Activated T-cell treated with anti-CD3 and anti-CD28 coated beads for 24 hours (primary cell): ENCODE measurements at places on chromosomes 3 and 15.
A peak's percentile ranks its signal among the peaks of the same experiment; 100 is the strongest.

GRCh38 chr3:175411405-175411804 is 552.3 kb downstream of the NAALADL2 start:
- no peak for DNase-seq

DNA sequence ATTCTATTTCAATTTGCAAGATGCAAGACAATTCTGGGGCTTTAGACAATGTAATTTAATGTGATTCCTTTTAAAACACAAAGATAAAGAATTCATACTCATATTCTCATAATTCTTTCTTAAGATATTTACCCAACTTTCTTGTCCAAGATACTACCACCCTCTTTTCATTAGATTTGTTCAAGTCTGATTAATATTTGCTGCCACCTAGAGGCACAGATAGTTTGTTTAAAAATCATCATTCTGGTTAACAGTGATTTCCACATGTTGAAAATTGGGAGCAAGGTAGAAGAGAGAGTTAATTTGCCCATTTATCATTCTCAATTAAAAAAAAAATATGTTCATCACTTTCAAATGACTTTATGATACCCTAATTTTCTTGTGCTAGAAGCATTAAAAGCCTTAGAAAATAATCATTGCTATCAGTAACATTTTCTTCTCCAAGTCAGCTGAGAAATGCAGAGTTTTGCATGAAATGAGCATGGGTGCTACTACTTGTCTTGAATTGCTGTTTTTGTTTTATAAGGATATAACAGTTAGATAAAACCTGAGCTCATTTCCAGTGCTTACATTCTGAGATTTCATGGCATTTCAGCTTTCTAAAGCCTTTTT is 11.6 kb downstream of the TAMM41 start:
- DNase-seq, result no peak

DNA sequence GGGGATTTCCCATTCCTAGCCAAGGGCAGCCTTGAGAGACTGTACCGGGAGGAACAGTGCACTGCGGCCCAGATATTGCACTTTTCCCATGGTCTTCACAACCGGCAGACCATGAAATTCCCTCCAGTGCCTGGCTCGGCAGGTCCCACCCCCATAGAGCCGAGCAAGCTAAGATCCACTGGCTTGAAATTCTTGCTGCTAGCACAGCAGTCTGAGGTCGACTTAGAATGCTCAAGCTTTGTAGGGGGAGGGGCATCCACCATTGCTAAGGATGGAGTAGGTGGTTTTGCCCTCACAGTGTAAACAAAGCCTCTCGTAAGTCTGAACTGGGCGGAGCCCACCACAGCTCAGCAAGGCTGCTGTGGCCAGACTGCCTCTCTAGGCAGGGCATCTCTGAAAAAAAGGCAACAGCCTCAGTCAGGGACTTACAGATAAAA is 156.3 kb downstream of the FRMD5 start:
- DNase-seq, result no peak

GRCh38 chr3:154791611-154792010 is 288.5 kb upstream of the MME start:
- no peak for DNase-seq

DNA sequence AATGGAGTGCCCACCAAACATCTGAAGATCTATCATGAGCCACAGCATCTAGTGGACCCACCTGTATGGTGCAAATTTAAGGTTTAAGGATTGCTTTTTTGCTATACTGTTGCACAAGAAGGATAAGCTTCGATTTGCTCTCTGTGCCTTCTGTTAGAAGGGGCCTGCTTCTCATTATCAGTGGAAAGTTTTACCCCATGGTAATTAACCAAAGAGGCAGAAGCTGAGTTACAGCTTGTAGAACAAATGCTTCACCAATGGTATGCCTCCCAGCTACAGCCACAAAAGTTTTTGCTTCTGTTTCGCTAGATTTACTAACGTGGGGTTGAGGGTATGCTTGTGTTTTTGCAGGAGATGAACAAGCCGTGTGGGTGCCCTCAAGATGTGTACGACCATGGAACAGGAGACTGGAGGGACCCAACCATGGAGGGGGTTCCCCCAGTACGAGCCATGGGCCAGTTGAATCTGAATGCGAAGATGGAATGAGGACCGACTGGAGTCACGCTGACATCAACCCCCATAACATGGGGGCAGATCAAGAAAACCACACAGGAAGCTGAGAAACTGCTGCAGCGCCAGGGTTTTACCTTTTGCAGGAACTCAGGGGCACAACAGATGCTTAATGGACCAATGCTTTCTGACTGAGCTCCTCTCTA is 43.5 kb downstream of the ACAD9 start:
- peak; percentile 44 for DNase-seq

GRCh38 chr3:147812186-147812911 is 403.2 kb downstream of the ZIC1 start:
- no peak for DNase-seq

DNA sequence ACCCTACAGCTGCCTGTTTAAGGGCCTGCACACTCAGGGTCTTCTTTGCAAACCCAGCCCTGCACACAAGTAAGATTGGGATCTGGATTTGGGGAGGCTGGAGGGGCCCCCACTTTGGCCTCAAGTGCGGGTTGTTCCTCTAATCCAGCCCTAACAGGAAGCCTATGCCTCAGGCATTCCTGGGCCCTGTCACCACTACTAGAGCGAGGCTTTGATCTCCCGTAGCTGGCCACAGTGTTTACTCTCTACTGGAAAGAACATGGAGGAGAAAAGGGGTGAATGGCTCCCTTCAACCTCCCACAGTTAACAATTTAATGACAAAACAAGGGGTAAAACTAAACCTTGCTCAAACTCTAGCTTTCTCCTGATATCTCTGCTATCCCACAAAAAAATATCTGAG is 48.4 kb downstream of the DZIP1L start:
- no peak for DNase-seq

DNA sequence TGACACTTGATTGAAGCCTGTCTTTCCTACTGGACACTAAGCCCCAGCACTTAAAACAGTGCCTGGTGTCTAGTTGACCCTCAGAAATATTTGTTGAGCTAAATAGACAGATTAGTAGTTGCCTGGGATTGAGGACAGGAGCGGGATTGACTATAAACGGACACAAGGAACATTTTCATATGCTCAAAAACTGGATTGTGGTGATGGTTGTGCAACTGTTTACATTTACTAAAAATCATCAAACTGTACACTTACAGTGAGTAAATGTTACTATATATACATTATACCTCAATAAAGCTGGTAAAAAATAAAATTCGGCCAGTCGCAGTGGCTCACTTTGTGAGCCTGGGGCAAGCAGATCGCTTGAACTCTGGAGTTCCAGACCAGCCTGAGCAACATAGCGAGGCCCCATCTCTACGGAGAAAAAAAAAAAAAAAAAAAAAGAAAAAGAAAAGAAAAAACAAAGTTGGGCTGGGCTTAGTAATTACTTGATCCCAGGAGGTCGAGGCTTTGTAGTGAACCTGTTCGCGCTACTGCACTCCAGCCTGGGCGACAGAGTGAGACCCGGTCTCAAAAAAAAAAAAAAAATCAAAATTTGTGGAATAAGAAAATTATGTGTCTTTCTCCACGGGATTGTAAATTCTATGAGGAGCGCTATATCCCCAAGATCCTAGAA is 632 bp upstream of the IDH3A start:
- DNase-seq, result no peak

GRCh38 chr15:43025150-43025549 is 80.7 kb downstream of the UBR1 start:
- no peak for DNase-seq

GRCh38 chr3:164306042-164306441 is 772.3 kb downstream of the SI start:
- no peak for DNase-seq

DNA sequence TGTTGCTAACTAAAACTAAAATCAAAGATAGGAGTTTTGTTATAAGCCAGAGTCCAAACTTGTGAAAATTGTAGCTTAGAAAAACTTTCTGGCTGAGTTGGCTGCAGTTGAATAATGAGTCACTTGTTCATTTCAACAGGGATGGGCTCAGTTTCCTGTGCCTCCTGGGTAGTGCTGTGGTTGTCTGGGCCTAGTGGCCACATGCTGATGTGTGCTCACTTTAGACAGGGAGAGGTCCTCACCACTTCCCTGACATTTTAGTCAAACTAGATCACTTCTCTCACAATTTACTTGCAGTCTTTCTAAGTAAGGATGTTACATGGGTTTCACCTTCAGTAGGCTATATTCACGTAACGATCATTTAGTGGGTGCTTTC is 6.3 kb upstream of the UBE2Q2 start:
- DNase-seq, result no peak

GRCh38 chr3:194364652-194365434 is 4.7 kb downstream of the LRRC15 start:
- no peak for DNase-seq

DNA sequence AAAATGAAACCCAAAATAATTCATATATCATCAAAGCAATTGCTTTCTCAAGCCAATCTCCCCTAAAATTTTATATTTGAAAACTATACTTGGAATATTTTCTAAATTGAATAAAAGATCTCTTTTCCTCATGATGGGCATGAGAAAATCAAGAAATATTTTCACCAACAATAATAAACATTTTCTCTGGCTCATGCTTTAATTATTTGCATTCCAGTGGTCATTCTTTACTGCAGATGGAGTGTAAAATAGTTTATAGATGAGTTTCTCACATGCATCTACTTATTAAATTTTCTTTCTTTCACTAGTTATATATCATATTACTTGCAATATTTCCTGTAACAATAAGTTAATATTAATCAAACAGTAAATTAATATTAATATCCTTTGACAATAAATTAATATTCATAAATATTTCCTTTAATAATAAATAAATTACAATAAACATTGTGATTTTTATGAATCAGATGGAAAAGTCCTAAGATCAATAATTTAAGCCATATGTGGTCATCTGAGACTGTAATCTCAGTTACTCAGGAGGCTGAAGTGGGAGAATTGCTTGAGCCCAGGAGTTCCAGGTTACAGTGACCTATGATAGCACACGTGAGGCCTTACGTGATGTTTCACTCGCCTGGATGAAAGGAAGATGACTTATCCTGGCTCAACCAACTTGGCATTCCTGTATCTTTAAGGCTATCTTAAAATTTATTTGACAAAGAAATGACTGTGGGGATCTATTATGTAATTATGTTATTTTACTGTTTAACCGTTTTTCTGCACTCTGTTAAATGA is 958.8 kb downstream of the ZPLD1 start:
- no peak for DNase-seq

- DNase-seq, result no peak
These were observed 1.9 kb upstream of the MEX3B start for GRCh38 chr15:82047453-82048400.

- no peak for DNase-seq
These were observed 112.3 kb upstream of the KLF13 start for GRCh38 chr15:31214158-31214863.

- no peak for DNase-seq
These were observed 31.6 kb downstream of the RFX7 start for GRCh38 chr15:56211960-56212550.

DNA sequence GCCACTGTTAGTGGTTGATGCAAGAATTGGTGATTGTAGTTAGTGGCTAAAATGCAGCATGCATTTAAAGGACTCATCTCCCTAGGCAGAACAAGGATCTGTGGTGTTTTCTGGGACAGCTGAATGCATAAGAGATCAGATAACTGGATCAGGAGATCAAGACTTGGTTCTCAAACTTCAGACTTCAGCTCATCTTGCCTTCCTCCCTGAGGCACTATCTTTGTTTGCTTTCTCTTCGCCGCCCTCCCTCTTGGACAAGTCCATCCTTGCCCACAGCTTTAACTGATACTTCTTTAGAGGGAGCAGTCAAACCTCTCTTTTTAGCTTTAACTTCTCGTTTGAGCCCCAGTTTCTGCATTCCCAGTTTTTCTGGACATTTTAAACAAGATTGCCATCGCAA is 195.4 kb upstream of the TPRG1 start:
- no peak for DNase-seq

GRCh38 chr3:72579191-72579580 is 269.1 kb downstream of the SHQ1 start:
- no peak for DNase-seq

- no peak for DNase-seq
These were observed 178.8 kb upstream of the EIF1B start for GRCh38 chr3:40130721-40131120.

DNA sequence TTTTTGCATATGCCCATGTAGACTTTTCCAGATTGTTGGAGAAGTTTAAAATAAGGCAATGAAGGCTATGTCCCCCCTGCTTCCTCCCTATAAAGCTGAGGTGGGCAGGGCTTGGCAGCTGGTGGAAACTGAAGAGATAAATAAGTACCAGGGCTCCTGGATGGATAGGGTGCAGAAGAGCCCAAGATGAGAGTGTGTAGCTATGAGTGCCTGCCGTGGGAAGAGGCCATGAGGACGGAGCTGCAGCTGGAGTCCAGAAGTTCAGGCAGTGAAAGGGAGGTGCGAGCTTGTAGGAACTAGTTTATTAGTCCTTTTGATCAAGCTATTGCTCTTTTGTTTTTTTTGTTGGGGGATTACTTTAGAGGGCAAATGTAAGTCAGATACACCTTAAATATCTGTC is 52.4 kb downstream of the PHLDB2 start:
- no peak for DNase-seq

- no peak for DNase-seq
These were observed 498.1 kb downstream of the MAGI1 start for GRCh38 chr3:65540666-65541065.

DNA sequence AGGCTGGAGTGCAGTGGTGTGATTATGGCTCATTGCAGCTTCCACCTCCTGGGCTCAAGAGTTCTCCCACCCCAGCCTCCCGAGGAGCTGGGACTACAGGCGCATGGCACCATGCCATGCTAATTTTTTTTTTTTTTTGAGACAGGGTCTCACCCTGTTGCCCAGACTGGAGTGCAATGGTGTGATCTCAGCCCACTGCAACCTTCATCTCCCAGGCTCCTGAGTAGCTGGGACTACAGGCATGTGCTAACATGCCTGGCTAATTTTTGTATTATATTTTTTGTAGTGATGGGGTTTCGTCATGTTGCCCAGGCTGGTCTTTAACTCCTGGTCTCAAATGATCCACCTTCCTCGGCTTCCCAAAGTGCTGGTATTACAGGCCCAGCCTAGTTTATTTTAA is 4.0 kb downstream of the TEX9 start:
- no peak for DNase-seq

GRCh38 chr3:58880182-58880581 is 169.6 kb downstream of the CFAP20DC start:
- no peak for DNase-seq

DNA sequence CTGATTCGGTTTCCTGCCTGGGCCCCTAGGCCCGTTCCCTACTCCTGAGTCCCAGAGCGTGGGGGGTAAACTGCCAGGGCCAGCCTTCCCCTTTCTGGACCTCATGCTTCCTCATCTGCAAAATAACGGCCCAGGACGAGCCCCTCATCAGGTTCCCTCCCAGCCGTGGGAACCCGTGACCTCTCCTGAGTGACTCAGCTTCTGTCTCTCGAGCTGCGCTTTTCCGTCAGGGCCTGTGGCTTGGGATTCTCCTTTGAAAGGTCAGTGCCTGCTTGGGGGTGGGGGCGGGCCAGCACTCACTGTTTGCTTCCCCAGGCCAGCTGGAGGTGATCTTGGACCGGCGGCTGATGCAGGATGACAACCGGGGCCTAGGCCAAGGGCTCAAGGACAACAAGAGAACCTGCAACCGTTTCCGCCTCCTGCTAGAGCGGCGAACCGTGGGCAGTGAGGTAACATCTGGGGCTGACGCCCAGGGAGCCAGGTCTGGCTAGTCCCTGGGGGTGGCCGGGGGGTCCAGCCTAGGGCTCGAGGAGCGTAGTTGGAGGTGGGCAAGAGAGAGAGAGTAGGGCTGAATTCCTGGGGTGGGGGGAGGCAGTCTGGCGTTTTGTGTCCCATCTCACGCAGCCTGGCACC is 12.8 kb downstream of the MAN2A2 start:
- no peak for DNase-seq

- no peak for DNase-seq
These were observed 58.1 kb upstream of the LCTL start for GRCh38 chr15:66623801-66624453.
